M059J (cell line): ENCODE measurements at places on chromosomes 1 and 21.

DNA sequence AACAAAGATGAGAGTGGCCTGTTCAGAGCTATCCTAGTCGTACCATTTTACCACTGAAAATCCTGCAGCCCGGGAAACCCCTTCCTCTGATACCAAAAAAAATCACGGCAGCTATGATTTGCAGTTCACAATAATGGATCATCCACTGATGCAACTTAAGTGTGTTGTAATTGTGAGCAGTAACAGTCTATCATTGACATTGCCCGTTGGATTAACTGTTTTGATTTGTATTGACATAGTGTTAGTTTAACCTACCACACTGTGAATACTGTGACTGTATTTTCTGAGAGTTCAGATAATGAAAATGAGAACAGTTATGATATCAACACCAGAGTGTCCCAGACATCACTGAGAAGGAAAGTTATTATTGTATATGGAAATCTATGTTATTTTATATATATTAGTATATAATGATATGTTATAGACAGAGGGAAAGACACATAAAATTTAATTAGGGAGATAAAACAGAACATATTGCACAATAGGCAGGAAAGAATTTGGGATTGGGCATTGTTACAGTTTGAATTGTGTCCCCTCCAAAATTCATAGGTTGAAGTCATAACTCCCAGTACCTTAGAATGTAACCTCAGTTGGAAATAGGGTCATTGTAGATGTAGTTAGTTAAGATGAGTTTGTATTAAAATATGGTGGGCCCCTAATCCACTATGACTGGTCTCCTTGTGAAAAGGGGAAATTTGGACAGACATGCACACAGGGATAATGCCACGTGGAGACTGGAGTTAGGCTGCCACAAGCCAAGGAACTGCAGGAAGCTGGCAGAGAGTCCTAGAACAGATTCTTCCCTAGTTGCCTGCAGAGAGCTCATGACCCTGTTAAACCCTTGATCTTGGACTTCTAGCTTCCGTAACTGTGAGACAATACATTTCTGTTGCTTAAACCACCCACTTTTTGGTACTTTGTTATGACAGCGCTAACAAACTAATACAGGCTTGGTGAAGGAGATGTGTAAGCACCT, 54.4 kb downstream of the TLCD4 start:
- no peak for DNase-seq

GRCh38 chr1:201543871-201544642, 5.1 kb downstream of the NAV1 start:
- no peak for DNase-seq

DNA sequence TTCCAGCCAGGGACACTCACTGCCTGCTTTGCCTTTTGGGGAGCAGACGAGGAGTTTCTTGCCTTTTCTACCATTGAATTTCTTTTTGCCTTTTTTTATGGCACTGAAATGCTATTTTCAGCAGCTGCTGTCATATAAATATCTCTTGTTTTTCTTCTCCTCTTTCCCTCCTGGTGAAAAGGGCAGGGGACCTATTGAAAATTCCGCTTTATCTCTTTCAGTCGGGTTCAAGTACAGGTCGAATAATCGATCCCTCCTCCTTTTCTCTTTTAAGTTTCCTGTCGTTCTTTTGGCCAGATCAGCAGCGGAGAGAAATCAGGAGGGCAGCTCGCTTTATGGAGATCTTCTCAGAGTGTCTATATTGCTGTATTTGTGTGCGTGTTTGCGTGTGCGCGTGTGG, 67.4 kb upstream of the CASZ1 start:
- no peak for DNase-seq

GRCh38 chr1:234778221-234779159, 168.5 kb upstream of the IRF2BP2 start:
- DNase-seq = peak; percentile 36

DNA sequence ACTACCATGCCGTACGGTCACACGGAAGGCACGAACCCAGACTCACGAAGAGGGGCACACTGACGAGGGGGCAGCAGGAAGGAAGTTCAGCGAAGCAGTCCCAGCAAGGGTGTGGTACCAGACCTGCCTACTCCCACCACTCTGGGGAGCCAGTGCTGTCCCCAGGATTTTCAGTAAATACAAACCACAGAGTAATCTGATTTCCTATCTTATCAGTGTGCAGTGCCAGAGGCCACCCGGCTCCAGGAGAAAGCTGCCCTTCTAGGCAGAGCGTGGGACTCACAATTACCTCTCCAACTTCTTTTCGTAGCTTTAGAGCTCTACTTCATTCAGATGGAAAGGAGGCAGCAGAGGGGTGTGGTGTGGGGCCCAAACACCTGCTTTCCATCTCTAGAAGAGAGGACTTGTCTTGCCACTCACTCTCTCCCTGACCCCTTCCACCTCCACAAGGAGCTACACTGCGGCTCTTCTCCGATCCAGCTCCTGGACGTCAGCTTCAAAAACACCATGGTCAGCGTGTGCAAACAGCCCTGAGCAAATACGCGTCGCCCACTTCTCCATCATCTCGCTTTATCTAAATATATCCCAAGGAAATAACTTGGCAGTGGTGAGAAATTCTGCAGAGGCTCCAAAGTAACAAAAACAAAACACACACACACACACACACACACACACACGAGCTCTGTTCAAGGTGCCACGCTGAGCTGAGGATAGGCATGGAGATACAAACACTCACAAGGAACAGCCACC, 98.5 kb downstream of the MRPL37 start:
- DNase-seq = no peak

GRCh38 chr21:43203591-43203990, 34.8 kb downstream of the CRYAA start:
- no peak for DNase-seq

GRCh38 chr1:62159940-62160348, 34.7 kb upstream of the L1TD1 start:
- DNase-seq = no peak

GRCh38 chr1:80933346-80933745, 867.4 kb upstream of the ADGRL2 start:
- no peak for DNase-seq

GRCh38 chr1:190478149-190479049, 735 bp upstream of the BRINP3 start:
- DNase-seq = peak; percentile 10

GRCh38 chr1:227395426-227396028, 77.2 kb upstream of the CDC42BPA start:
- peak; percentile 89 for DNase-seq

DNA sequence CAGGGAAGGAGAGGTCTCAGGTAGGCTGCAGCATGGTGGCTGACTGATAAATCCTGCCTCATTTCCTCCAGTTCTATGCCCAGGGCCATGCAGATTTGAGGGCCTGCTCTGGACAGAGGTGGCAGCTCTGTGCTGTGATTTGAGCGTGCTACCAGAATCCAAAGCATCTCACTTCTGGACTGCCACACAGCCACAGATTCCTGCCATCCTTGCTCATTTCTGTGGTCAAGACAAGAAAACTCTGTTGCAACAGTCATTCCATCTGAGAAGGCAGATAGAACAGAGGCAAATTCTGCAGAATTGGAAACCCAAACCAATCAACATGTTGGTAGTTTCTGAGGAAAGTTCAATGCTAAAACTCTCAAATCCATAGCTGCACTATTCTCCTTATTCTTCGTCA, 102.8 kb upstream of the GALNT2 start:
- DNase-seq = peak; percentile 10

DNA sequence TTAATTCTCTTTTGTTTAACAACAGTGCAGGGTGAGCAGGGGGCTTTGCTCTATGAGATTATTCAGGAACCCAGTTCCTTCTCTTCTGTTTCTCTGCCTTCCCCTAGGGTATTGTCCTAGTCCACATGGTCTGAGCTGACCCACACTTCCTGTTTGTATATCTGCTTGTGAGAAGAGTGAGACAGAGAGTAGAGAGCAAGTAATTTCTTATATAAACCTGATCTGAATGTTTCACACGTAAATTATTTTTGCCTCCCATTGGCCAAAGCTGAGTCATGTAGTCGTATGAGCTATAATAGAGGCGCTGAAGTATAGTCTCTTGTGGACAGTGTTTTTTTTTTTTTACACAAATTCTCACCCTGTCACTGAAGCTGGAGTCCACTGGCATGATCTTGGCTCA, 134.2 kb upstream of the SERTAD4 start:
- DNase-seq = peak; percentile 86

GRCh38 chr1:235313262-235313661, 14.7 kb downstream of the ARID4B start:
- DNase-seq = no peak

- no peak for DNase-seq
These were observed 235.4 kb downstream of the CENPF start for GRCh38 chr1:214838351-214838750.

GRCh38 chr1:118504221-118504644, 319.2 kb upstream of the SPAG17 start:
- no peak for DNase-seq

- DNase-seq = peak; percentile 59
These were observed 140.2 kb upstream of the RUNX1 start for GRCh38 chr21:35189077-35189863.

DNA sequence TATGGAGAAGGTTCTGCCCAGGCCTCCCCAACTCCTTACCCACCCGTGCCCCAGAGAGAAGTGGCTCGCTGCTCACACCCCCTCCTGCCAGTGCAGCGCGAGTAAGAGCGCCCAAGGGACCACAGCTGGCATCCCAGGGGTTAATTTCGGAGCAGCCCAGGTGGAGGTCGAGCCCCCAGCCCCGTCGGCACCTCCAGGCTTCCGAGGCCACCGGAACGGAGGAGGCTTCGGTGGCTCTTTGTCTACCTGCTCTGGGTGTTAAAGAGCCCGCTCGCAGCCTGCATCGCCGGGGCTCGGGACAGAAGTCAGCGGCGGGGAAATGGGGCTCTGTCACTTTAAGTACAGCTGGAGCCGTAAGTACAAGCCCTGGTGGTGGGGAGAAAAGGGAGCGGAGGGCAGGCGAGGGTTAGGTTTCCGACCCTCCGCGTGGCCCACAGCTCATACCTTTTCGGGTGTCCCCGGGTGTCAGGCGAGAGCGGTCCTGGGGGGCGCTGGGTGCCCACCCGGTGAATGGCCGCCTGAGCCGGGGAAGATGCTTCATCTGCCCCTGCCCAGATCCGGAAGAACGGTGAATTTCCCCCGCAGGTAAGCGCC, 89.4 kb upstream of the IPO9 start:
- no peak for DNase-seq

GRCh38 chr21:46635324-46636180, at the start of gene PRMT2:
Gene PRMT2 (plus strand): TSS chr21:46635674. CDS start chr21:46636952, 1,278 bp downstream.
- peak; percentile 98 for DNase-seq

DNA sequence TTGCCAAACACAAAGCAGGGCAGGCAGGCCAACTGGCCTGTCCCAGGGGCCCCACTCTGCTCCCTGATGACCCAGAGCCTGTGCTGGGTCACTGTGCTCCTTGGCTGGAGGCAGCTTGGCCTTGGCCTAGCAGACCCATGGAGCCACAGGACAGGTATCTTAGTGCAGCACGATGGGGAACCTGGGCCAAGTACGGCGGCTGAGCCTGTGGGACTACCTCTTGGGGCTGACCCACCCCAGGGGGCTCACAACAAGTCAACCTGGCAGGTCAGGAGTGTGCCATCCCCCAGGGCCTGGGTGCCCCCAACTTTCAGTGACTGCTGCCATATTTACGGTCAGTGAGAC, 10.1 kb upstream of the FGR start:
- DNase-seq = no peak

DNA sequence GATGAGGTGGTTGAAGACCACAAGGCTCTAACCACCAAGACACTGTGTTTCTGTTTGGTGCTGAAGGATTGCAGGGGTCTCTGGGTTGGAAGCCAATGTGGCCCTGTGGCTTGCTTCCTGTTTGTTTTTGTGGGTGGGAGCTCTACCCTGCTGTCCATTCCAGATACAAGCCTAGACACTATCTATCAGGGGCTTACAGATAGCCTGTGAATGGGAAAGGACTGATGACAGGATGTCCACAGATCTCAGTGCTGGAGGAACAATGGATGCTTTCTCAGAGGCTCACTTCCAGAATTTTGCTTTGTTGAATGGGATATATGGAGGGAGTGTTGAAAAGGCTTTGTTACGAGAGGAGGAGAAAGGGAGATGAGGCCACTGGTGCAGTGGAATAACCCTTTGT, 69.7 kb downstream of the NOS1AP start:
- DNase-seq = no peak

- DNase-seq = peak; percentile 10
These were observed 32.1 kb upstream of the PAXBP1 start for GRCh38 chr21:32803651-32804050.

GRCh38 chr1:193539731-193540459, 353.5 kb upstream of the B3GALT2 start:
- DNase-seq = no peak

GRCh38 chr1:164983023-164983650, 373.4 kb downstream of the LMX1A start:
- DNase-seq = no peak

GRCh38 chr1:63983391-63984256, 209.8 kb downstream of the ROR1 start:
- peak; percentile 13 for DNase-seq

- peak; percentile 52 for DNase-seq
These were observed 17.4 kb downstream of the TNFRSF1B start for GRCh38 chr1:12184008-12184681.

- peak; percentile 83 for DNase-seq
These were observed 449 bp upstream of the RCAN3 start for GRCh38 chr1:24502065-24502708.

DNA sequence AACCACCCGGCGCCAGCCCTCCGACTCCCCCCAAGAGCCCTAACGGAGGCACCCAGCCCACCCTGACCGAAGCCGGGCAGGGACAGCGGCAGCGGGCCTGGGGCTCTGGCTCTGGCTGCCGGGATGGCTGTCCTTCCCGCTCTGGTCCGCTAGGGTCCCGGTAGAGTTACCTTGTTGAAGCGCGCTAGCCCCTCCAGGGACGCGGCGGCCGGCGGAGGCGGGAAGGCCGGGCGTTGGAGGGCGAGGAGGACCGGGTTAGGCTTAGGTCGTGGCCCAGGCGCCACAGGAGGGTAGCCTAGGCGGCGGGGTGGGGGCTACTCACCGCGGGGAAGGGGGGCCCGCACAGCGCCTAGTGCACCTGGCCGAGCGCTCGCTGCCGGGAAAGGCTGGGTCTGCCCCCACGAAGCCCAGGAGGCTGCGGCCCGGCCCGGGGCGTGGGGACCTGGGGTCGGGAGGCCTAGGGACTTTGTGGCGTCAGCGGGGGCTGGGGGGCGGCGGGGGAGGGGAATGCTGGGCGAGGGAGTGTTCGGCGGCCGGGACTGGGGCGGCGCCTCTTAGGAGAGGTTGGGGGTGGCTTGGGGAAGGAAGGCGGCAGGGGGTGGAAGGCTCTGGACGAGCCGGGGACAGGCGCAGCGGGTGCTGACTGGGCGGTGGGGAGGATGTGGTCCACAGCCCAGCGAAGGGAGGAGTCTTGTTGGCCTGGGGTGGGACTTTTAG, at the start of gene TRIM17:
Gene TRIM17 (minus strand): TSS at position 645 of the 717 bp plus-strand sequence. CDS start 1,789 bp downstream, outside the sequence.
- DNase-seq = no peak

- no peak for DNase-seq
These were observed 83.7 kb upstream of the KAZN start for GRCh38 chr1:14514739-14515138.

DNA sequence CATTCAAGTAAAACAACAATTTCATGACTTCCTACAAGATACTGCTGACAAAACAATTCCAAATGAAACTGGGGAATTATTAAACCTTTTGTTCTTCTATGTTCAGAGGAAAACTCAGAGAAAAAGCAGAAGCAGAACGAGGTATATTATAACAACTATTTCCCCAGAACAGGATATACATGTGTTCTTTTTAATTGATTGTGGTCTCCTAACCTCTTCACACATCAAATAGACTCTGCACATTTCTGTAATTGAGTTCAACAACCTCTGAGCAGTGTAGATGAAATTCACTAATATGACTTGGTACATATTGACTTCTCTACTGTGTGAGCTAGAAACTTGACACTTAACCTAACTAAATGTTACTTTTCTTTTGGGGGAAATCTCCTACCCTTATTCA, 584.2 kb downstream of the NEGR1 start:
- no peak for DNase-seq
